Karpas-422 (cell line): ENCODE measurements at places on chromosomes 6 and 20.

GRCh38 chr6:148716811-148717210 is 30.0 kb upstream of the UST start:
- DNase-seq: no peak

DNA sequence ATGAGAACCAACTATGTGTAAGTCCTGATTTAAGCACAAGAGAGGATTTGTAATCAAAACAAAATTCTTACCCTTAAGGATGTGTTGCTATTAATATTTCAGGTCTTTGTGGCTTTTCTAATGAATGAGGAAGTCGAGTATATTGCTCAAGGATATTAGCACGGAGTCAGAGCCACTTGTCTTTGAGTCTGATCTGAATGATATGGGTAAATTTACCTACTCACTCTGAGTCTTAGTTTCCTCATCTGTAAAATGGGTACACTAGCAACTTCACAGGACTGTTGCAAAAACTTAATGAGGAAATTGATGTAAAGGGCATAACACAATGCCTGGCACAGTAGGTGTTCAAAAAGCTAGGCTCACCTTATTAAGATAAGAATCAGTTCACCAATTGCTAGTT is 30.0 kb upstream of the QKI start:
- no peak for DNase-seq

GRCh38 chr6:112014483-112014882 is 39.4 kb upstream of the CCN6 start:
- no peak for DNase-seq

GRCh38 chr20:57561356-57562279 is 708 bp downstream of the PCK1 start:
- DNase-seq: no peak

GRCh38 chr6:34046617-34047016 is 99.3 kb downstream of the GRM4 start:
- no peak for DNase-seq

- no peak for DNase-seq
Observed at GRCh38 chr6:85424981-85425380, 24.9 kb upstream of the NT5E start.

- no peak for DNase-seq
Observed at GRCh38 chr6:111121789-111122350, 34.6 kb downstream of the SLC16A10 start.

- no peak for DNase-seq
Observed at GRCh38 chr6:25061289-25061936, 125.7 kb upstream of the RIPOR2 start.

- DNase-seq: no peak
Observed at GRCh38 chr6:33442283-33442682, 12.1 kb upstream of the ZBTB9 start.

DNA sequence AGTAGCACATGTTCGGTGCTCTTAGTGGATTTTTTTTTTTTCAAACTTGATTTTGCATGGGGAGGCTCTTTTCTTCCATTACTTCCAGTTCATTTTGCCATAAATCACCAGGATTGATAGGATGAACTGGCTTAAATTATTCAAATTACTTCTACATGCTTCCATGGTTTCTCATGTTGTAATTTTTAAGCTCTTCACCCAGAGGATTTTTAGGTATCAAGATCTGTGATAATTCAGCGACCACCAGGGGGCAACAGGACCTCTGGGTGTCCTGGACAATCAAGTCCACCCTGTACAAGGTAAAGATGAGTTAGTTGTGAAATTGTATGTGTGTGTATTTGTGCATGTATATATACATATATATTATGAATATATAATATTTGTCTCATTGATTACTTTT is 4.2 kb upstream of the EPHA7 start:
- DNase-seq: peak; percentile 76

- DNase-seq: no peak
Observed at GRCh38 chr20:753897-754635, 14.2 kb downstream of the SLC52A3 start.

GRCh38 chr20:63399596-63400375 is 38.6 kb upstream of the CHRNA4 start:
- no peak for DNase-seq

DNA sequence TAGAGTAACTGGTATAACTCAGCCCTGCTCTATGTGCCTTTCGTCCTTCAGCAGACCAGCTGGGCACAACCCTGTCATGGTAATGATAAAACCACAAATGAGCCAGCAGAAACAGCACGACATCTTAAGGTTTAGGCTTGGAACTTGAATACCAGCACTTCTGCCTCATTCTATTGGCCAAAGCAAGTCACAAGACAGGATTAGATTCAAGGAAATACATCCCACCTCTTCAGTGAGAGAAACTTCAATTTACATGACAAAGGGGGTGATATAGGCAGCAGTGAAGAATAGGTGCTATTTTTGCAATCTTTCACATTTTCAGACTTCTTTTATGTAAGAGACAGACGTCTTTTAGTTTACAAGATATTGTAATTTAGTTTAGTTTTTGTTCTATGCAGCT is 69.8 kb upstream of the SLC35F1 start:
- no peak for DNase-seq

- DNase-seq: no peak
Observed at GRCh38 chr6:7300926-7301325, 12.1 kb downstream of the SSR1 start.

DNA sequence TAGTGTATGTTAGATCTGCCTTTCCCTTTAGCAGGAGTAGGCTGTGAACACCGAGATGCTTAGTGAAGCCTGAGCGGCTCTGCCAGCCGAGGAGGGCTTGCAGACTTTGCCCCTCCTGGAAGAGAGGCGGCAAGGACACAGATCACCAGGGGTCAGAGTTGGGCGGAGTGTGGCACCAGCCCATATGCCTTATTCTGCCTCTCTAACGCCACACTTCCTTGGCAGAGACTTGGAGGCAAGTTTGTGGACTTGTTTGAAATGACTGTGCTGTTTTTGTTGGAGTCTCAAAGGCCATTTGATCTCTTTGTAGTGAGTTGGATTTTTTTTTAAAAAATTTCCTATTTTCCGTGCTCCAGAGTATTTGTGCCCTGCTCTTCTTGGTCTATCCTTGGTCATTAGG is 44.5 kb upstream of the CLDN20 start:
- DNase-seq: no peak

GRCh38 chr6:684831-685636 is 7.9 kb downstream of the EXOC2 start:
- peak; percentile 25 for DNase-seq

DNA sequence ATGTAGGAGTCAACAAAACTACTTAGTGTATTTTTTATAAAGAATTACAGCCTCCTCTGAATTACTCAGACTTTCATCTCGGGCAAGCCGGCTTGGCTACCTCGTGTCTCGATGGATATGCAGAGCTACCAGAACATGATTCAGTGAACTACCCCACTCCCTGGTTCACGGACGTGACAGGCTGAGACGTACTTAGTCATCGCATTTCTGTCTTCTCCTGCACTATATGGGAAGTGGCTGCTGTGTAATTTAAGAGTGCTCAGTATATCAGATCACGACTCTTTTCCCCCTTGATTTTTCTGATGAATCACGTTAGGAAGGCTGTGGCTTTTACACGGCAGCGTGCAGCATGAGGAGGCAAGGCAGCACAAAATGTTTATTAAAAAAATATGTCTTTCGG is 302.7 kb upstream of the ZFP64 start:
- no peak for DNase-seq

GRCh38 chr6:122753688-122754056 is 25.8 kb upstream of the FABP7 start:
- DNase-seq: no peak

- no peak for DNase-seq
Observed at GRCh38 chr6:2037237-2037926, 208.0 kb downstream of the GMDS start.

DNA sequence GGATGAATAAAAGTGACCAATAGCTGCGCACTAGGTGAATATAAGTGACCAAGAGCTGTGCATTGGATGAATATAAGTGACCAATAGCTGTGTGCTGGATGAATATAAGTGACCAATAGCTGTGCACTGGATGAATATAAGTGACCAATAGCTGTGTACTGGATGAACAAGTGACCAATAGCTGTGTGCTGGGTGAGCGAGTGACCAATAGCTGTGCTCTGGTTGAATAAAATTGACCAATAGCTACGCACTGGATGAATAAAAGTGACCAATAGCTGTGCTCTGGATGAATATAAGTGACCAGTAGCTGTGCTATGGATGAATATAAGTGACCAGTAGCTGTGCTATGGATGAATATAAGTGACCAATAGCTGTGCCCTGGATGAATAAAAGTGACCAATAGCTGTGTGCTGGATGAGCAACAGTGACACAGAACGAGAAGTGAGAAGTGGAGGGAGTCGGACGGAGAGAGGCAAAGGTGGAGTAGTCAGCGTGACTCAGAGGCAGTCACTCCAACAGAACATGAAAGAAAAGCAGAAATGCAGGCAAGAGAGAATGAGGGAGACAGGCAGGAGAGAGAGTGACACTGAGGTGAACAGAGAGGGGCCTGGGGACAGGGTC is 38.5 kb downstream of the RBM38 start:
- DNase-seq: no peak

GRCh38 chr6:160156842-160157241 is 35.2 kb downstream of the SLC22A1 start:
- no peak for DNase-seq

DNA sequence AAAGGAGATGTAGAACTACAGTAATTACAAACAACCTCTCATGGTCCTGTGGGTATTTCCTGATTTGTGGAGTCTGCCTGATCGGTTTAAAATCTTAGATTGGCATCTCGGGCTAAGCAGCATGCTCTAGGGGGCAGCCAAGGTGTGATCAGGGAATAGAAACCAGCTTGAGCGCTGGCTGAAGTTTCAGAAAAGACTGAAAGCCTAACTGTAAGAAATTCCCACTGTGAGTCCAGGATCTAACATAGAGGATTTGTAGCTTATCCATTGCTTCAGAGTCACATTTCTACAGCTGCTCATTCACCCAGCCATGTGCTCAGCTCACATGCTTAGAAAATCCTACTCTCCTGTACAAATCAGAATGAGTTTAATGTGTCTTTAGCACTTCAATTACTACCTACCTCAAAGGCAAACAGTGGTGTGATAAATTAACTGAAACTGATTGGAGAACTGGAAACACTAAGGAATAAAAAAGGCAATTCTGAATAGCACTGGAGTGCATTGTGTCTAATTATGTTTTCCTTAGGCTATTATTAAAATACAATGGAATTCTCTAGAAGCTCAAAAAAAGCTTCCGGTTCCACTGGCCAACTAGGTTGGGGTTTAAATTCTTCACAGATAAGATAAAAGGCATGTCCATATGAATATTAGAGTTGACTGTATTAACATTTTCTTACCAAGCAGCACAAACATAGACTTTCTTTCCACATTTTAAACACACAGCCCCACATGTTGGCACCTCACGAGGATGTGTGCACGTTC is 73.8 kb upstream of the MPC1 start:
- peak; percentile 73 for DNase-seq

- DNase-seq: no peak
Observed at GRCh38 chr20:48847498-48848205, 19.9 kb upstream of the PREX1 start.

DNA sequence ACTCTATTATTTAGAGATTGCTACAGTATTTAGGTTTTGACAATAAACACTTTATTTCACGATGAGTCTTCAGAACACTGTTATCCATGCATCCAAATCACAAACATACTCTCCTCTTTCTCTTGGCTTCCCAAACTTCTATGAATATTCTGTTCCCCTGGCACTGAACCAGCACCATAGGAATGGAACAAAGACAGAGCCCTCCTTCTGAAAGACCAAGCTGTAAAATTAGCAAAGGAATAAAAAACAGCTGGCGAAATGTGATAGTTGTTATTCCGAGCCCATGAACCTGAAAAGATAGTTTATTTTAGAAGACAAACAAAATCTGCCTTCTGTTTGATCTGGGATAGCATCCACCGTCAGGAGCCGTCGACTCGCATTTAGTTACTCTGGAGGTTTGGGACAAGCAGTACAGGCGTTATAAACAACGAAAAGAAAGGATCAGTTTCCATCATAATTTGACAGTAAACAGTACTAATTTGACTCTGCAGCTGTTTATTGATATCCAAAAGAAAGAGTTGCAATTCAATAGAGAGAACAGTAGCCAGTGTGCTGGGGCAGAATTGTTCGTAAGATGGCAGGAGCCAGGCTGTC is 161.4 kb downstream of the CLIC5 start:
- no peak for DNase-seq

DNA sequence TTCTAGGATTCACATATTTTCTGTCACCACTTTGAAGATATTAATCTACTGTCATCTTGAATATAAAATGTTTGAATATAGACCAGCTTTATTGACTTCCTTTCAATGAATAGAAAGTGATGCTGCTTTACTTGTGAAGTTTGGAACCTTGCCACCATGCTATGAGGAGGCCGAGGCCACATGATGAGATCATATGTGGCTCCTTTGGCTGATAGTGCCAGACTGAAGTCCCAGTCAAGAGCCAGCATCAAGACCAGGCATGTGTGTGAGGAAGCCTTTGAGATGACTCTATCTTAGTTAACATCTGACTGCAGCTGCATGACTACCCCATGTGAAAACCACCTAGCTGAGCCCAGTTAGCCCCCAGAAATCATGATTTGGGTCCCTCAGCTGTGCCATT is 169.5 kb downstream of the OTOR start:
- no peak for DNase-seq

GRCh38 chr20:54345301-54345724 is 130.1 kb upstream of the DOK5 start:
- DNase-seq: no peak

- no peak for DNase-seq
Observed at GRCh38 chr20:63132715-63133471, 83.0 kb downstream of the YTHDF1 start.

DNA sequence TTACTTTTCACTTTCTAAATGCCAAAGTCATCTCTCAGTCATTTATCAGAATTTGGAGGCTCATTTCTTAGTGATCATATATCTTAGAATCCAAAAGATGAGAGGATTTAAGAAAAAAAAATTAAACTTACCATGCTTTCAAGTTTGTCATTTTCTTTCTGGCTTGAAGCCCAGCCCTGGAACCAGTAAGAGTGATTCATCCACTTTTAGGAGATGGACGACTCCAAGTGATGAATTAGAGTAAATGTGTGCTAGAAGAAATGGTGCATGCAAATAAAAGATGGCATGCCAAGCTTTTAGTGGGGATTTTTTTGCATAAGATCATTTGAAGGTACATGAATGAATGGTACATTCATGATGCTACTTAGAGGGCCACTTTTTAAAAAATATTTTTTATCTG is 20.1 kb downstream of the PLCB1 start:
- no peak for DNase-seq

DNA sequence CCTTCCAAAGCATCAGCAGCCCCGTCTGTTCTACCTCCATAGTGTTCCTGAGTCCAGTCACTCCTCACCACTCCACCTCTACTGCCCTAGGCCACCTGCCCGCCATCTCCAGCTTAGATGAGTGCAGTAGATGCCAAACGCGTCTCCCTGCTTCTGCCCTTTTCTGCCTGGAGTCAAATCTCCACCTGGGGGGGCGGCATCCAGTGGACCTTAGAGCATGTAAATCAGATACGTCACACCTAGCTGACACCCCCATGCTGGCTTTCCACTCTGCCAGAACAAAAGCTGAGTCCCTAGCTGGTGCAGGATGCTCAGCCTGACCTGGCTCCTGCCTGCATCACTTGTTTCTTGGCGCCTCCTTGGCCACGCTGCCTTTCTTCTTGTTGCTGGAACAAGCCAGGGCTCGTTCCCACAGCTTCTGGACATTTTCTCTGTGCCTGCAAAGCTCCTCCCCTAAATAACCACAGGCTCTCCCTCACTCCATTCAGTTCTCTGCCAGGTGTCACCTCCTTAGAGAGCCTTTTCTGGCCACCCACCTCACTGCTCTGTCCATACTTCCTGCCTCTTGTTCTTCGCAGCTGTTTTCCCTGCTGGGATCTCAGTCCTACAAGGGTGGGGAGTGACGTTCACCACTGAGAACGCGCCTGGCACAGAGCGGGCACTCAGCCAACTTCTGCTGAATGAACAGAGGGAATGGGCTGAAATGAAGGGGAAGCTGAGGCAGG is 5.8 kb downstream of the DDR1 start:
- no peak for DNase-seq
